Spleen (tissue), 13 donors: ENCODE measurements at places on chromosomes 3 and 15. TPM values are rescaled to one million over a fixed set of nuclear protein-coding genes. Genes with fewer than 3 reads are reported as not detected.
A peak's percentile ranks its signal among the peaks of the same experiment; 100 is the strongest.

GRCh38 chr3:72903004-72903403 is 15.2 kb downstream of the GXYLT2 start:
- DNase-seq = no peak

ZNF662 gene
- 8.4 TPM for total RNA-seq

DNA sequence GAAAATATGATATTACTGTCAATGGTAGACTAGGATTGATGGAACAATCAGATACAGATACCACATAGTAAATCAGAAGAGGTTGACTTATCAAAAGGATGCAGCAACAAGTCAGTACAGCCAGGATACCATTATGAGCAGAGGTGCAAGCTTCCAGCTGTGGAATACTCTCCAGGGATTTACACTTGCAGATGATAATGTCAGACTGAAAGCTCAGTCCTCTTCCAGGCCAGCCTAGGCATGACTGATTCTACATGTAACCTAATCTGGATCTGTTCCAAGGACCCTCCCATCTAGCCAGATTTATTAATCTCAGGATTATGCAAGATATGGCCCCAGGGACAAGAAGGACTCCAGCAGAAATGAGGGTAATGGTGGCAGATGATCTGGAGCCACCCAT is 8.2 kb downstream of the FILIP1L start:
- no peak for DNase-seq

PLS1 gene
- 0.91 TPM for total RNA-seq

DNA sequence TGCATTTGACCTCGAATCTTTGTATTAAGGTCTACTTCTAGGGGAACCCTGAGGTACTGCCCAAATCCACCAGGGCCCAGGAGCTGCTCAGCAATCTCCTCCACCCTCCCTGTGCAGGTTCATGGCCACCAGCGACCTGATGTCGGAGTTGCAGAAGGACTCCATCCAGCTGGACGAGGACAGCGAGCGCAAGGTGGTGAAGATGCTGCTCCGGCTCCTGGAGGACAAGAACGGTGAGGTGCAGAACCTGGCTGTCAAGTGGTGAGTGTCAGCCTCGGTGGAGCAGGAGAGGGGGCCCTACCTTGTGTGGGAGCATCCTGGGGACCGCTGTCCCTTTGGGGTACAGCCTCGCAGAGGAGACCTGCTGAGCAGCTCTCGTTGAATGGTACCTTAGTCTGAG is 6.9 kb downstream of the CAND2 start:
- peak; percentile 62 for DNase-seq

DNA sequence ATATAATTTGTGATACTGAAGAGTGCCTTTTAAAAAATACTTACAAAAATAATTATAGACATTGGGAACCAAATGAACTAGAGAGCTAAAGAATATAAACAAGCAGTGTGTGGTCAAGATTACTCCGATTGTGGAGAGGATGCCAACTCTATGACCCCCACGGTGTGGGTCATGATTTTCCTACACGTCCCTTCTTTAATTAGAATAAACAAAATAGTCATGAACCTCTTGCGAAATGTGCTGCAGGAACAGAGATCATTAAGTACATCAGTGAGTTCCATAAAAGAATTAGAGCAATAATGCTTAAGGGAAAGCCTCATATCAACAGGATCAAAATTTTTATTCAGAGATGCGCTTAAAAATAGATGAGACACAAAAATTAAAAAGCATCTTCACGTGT is 476.6 kb upstream of the ROBO1 start:
- no peak for DNase-seq

DNA sequence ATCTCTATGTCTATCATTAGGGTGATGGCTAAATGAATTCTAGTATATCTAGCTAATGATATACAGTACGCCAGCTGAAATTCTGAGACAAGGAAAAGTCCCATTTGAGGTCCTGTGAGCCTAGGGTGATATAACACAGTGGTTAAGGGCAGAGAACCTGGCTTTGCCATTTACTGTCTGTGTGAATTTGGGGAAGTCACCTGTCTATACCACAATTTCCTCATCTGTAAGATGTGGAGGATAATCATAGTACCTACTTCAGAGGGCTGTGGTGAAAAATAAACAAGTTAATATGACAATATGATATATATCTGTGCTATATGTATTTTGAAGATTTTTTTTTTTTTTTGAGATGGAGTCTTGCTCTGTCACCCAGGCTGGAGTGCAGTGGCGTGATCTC is 9.8 kb upstream of the ANKDD1A start:
- no peak for DNase-seq

DNA sequence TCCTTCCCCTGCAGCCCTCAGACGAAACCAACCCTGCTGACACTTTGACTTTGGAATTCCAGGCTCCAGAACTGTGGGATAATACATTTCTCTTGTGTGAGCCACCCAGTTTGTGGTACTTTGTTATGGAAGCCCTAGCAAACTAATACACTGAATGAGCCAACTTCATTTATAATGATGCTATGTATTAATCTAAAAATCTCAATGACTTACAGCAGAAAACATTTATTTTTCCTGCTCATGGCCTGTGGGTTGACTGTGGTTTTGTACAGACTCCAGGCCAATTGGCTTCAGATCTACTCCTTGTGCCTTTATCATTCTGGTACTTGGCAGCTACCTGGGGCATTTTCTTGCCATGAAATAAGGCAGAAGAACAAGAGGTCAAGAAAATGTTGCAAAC is 152.4 kb downstream of the EBLN2 start:
- no peak for DNase-seq
